ENCODE measurements at places on chromosomes 5 and 9.
A peak's percentile ranks its signal among the peaks of the same experiment; 100 is the strongest.

GRCh38 chr5:112239996-112240395 is 179.1 kb downstream of the EPB41L4A start:
- no peak for DNase-seq

DNA sequence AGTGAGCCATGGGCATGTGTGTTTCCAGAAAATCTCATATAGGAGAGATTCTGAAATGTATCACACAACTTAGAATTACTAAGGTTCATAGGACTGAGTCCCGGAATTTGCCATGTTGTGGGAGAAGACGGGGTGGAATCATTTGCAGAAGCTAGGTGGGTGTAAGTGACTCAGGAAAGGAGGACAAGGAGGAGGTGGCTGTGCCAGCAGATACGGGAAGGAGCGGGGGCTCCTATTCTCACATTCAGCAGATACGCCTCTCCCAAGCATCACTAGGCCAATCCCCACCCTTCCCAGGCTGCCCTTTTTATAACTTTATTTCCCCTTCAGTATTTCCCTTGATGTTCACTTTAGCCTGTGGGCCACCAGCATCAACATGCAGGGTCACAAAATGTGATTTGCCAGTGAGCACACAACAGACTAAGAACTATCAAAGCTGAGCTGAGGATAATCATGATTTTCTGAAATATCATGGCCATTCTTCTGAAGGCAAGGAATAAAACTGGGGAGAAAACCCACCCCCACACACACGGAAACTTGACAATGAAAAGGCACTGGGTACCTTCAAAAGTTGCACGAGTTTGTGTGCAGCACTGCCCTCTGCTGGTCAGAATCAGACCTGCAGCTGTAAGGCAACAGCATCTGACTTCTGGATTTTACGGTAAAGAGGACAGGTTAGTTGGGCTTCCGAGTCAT is 133.2 kb downstream of the MTX3 start:
- DNase-seq = peak; percentile 81

DNA sequence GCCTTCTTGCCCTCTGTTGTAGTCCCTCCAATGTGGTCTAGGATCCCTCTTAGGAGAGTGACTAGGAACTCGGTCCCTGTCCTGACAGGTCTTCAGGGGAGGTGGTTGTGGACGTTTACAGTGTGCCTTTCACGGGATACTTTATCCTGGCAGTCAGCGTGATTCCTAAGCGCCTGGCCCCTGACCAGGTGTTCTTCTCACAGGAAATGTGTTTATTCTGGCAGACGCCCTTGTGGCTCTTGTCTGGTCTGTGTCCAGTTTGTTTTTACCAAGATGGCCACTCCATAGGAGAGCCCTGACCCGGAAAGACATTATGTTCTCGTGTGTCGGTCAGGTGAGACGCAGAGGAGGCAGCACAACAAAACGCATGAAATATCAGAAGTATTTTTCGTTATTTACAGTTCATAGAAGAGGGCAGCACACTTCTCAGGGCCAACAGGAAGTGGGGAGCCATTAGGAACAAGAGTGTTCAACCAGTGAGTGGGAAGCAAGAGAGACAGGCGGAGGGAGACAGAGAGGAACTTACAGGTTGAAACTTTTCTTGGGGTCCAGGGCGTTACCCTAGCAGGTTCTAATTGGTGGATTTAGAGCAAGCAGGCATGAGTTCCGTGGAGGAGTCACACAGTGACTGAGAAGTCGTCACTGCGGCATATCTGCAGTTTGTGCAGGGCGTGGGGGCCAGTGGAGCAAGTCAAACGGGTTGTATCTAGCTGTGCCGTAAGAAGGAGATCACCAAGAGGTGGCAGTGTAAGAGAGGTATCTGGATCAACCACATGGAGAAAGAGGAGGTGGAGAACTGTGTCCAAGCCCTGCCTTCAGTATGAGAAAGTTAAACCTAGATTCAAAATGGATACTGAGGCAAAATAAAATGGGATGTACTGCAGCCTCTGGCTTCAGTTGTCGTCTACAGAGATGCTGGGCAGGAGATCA is 412.9 kb downstream of the ZSWIM6 start:
- no peak for DNase-seq

DNA sequence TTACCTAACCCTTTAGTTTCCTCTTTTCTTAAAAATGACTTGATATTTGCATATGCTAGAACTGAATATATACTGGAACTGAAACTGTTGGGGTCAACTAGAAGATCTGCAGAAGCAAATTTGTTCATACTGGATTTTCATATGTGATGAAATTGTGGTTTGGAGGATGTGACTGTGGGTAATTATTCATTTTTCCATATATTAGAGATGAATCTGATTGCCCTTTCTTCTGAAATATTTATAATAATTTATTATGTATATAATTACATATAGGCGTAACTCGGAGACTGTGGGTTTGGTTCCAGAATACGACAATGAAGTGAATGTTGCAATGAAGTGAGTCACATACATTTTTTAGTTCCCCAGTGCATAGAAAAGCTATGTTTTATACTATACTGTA is 149.1 kb downstream of the ATP10B start:
- DNase-seq = no peak

- DNase-seq = no peak
Measured at GRCh38 chr5:28807195-28807729, 1768.9 kb upstream of the CDH9 start.

DNA sequence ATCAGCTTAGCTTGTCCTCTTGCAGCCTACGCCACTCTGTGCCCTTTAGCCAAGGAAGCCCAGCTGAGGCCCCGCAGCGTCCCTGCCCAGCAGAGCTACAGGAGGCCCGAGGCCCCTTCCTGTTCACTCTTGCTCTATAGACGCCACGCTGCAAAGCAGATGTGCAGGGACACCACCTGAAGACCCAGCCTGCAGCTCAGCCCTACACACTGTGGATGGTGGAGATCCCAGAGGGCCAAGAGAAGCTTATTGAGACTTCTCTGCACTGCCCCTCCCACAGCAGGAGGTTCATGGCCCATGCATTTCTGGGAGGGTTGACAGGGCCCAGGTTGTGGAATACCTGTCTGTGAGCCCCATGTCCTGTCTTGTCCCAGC is 33.6 kb downstream of the IRF1 start:
- DNase-seq = no peak

GRCh38 chr5:147398860-147399259 is 111.0 kb downstream of the DPYSL3 start:
- DNase-seq = no peak

DNA sequence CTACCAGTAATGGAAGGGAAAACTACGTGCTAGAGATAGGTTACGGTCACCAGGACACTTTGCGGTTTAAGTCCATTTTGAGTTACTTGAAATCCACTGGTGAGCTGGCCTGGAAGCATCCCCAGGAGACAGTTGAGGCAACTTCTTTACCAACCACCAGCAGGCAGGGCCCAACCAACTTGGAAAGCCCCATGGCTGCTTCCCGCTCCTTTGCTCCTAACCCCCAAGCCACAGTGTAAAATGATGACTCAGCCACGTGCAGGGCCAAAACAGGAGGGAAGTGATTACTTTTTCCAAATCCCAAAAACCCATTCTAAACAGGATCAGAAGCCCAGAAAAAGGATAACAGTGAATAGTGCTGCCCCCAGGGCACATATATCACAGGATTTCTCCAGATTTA is 87.4 kb downstream of the PAX5 start:
- no peak for DNase-seq

DNA sequence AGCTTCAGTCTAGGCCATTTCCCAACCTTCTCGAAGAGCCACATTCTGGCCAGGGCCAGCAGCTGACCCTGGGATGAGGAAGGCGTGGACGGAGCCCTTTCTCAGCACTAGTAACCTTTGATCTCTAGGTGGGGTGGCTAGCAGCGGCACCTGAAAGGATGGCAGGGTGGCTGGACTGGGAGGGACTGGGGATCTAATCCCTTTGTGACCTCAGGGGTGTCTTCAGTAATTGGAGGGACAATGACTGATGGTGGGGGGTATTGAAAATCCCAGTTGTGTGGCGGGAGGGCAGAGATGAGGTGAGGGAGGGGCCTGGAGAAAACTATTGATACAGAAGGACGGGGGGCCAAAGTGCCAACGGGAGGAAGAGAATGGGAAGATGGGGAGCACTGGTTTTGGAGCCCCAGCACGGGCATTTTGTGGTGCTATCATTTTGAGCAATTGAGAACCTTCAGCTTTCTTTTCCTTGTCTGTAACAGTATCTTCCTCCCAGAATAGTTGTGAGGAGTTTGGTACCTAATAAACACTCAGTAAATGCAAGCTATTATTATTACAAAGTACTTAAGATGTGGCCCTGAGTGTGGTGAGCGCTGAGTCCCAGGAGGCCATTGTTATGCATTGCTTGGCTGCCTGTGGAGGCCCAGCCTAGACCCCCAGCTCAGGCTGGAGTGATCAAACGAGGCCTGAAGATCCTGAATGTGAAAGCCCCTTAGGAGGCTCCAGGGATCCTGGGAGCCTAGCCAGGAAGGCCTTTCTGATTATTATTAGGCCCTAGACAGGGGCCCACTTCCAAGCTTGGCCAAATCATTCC is 37.3 kb upstream of the UBE2D2 start:
- no peak for DNase-seq

GRCh38 chr9:90162819-90163218 is 479.8 kb downstream of the DIRAS2 start:
- no peak for DNase-seq

DNA sequence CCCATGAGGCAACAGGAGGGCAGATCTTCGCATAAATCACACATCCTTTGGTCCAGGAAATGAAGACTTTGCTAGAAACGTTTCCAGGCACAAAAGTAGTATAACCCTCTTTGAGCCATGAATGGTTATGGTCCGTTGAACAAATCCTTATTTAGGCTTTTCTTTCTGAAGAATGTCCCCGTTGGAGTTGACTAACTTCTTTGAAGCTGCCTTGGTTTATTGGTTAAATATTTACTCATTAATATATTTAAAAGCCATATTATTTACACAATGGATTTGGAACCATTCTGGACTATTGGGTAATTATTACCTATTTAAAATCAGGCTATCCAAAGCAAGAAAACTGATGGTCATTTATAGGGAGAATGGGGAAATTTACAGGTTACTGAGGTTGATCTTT is 347.6 kb upstream of the SLC30A5 start:
- DNase-seq = no peak

DNA sequence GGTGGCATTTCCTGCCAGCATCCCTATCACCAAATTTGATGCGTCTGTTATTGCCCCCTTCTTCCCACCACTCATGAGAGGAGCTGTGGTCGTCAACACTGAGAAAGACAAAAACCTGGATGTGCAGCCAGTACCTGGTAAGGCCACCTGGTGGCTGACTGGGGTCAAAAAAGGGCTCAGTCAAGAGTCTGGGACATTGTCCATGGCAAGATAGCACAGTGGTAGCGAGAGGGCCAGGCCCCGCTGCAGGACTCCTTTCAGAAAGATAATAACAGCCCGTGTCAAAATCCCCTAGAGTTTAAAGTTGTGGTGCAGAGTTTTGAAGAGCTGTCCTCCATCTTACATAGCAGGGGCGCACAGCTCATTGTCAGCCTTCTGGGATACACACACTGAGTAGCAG is 40.8 kb downstream of the CSF1R start:
- DNase-seq = no peak

GRCh38 chr9:75491533-75491932 is 398.9 kb upstream of the PCSK5 start:
- no peak for DNase-seq

DNA sequence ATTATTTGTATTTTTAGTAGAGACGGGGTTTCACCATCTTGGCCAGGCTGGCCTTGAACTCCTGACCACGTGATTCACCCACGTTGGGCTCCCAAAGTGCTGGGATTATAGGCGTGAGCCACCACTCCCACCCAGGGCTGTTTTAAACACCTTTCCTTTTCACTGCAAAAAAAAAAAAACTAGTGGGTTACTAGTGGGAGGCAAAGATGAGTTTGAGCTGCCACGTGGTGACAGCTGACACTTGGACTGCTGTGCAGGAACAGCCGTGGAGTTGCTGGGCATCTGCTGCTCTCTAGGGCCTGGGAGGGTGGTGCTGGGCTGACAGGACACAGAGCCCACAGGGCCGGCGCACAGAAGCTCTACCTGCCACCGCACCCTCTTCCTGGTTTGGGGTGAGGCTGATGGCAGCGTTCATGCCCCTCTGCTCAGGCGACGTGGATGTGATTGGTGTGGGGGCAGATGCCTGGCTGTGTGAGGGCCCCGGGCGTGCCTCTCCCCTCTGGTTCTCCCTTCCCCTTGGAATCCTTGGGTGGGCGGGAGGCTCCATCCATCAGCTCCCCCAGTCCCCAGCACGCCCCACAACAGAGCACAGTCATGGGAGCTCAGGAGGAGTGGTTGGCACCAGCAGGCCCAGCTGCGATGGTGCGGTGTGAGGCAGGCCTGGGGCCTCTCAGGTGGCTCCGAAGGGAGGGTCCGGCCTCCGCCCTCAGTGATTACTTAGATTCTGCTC is 16.9 kb downstream of the RABL6 start:
- DNase-seq = no peak

DNA sequence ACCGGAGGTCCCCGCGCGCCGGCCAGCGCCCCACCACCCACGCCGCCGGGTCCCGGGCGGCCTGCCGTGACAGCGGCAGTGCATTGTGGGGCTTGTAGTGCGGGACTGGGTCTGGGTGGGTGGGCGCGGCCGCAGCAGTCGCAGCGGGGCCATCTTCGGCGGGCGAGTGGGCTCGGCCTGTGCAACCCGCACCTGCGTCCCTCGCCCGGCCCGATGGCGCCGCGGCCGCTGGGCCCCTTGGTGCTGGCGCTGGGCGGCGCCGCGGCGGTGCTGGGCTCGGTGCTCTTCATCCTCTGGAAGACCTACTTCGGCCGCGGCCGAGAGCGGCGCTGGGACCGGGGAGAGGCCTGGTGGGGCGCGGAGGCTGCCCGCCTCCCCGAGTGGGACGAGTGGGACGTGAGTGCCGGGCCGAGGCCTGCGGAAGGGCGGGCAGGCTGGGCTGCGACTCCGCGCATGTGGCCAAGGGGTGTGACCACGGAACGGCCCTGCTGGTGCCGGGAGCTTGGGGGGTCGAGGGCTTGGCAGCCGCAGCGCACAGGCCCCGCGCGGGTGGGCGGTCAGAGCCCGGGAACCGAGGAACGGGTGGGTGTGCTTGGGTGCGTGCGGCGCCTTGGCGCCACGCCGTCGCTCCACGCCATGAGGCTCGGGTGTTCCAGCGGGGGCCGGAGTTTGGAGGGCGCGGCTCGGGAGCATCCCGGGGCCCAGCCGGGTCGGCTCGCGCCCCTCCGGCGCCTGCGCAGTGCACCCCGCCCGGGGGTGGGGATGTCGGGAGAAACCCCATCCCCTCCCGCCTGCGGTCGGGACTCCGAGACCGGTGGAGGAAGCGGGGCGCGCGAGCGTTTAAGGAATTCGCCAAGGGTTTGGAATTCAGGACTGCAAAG is at the start of gene ARL10:
Gene ARL10 (plus strand): TSS at position 137 of the 881 bp plus-strand sequence. CDS start 77 bp downstream, at position 214.
- DNase-seq = peak; percentile 71

GRCh38 chr5:16931334-16932110 is 4.6 kb downstream of the MYO10 start:
- DNase-seq = no peak

DNA sequence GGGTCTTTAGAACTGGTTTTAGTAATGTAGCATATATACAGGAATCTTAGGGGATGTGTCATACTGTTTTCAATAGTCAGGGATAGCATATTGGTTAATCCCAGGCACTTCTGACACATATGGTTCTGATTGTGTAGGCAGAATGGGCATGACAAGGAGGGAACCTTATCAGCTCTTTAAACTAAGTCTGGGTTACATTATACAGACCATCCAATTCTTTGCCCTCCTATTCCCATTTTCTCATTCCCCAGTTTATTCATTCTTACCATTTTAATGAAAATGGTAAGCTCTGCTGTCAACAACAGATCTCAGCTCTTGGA is 85.1 kb downstream of the NDUFAF2 start:
- DNase-seq = no peak

GRCh38 chr9:119003201-119003611 is 366.0 kb downstream of the BRINP1 start:
- DNase-seq = no peak

GRCh38 chr5:18098691-18099090 is 464.4 kb downstream of the TAF11L14 start:
- no peak for DNase-seq
